ENCODE measurements at places on chromosomes 12 and 14.
A peak's percentile ranks its signal among the peaks of the same experiment; 100 is the strongest.

DNA sequence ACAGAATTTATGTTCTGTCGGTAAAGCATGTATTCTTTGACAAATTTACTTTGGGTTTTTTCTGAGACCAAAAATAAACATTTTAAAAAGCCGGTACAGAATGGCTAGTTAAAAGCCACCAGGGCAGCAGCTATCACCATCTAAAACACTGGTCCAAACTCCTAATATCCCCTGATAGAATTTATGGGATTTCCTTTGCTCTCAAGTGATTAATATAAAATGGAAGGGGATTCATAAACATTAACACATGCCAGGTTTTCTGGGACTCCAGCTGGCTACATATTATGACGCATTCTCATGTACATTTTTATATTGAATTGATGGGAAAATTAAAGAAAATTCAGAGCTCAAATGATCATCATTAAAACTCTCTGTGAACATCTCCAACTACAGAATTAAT lies 640.8 kb downstream of the C12orf50 start:
- DNase-seq = no peak

GRCh38 chr12:104802208-104802607 lies 155.9 kb downstream of the SLC41A2 start:
- DNase-seq = no peak

DNA sequence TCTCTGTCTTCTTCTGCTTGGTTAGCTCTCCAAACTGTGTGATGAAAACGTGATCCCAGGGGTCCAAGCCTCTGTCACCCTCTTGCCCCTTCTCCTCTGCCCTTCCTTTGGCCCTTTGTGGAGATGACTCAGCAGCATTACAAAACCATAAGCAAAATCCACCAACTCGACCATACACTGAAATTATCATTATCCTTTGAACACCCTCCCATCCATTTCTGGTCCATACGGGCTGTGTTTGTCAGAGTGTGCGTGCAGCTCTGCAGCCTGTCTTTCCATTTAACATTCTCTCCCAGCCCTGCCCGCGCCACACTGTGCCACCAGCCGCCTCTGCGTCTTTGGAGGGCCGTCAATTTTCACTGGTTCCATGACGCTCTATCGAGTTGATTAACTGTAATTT lies 69.2 kb downstream of the SLC25A47 start:
- no peak for DNase-seq

DNA sequence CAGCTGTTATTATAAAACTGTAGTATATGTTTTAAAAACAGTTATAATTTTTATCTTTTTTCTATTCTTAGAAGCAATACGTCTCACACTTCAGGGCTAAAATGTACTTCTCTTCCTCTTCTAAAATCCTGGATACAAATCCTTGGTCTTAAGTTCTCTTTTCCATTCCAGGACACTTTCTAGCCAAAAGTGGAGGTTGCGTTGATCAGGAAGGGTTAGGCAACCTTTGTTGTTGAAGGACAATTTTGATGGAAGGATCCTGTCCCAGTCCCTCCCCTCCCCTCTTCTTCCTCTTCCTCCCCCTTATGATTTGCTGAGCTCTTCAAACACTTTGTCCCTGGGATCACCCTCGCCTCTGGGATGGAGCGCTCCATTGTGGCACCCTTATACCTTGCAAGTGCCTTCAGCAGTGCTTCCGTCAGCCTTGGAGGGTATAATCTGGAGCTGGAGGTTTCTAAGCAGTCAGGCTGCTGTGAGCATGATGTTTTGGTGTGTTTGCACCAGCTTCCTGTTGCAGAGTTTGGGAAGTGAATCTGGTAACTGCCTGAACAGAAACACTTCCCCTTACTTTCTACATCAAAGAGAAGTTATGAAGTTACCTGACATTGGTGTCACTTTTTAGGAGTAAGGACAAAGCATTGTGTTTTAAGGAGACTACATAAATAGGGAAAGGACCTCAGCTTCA lies 87.4 kb upstream of the SLC38A2 start:
- no peak for DNase-seq

DNA sequence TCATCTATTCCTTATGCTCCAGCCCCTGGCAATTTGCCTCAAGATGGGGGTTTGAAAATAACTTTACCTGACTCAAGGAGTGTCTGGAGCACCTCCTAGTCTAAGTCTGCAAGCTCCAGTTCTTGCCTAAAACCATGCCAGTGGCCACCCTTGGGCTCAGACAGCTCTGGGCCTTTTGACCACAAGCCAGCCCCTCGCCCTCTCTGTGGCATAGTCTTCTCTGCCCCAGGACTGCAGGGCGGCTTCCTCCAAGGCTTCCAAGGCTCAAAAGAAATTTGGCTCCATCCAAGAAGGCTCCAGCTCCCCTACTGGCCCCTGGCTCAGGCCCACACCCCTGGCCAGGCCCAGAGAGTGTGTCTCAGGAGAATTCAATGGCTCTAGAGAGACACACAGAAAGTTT lies 14.8 kb downstream of the ACVRL1 start:
- DNase-seq = no peak

GRCh38 chr12:110171636-110172035 lies 47.5 kb downstream of the IFT81 start:
- no peak for DNase-seq

DNA sequence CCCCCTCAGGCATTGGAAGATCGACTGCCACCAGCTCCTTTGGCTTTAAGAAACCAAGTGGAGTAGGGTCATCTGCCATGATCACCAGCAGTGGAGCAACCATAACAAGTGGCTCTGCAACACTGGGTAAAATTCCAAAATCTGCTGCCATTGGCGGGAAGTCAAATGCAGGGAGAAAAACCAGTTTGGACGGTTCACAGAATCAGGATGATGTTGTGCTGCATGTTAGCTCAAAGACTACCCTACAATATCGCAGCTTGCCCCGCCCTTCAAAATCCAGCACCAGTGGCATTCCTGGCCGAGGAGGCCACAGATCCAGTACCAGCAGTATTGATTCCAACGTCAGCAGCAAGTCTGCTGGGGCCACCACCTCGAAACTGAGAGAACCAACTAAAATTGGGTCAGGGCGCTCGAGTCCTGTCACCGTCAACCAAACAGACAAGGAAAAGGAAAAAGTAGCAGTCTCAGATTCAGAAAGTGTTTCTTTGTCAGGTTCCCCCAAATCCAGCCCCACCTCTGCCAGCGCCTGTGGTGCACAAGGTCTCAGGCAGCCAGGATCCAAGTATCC lies 288.7 kb downstream of the NAV3 start:
- DNase-seq = no peak

- DNase-seq = no peak
These were observed 65.7 kb downstream of the ASCL4 start for GRCh38 chr12:107840186-107840585.

DNA sequence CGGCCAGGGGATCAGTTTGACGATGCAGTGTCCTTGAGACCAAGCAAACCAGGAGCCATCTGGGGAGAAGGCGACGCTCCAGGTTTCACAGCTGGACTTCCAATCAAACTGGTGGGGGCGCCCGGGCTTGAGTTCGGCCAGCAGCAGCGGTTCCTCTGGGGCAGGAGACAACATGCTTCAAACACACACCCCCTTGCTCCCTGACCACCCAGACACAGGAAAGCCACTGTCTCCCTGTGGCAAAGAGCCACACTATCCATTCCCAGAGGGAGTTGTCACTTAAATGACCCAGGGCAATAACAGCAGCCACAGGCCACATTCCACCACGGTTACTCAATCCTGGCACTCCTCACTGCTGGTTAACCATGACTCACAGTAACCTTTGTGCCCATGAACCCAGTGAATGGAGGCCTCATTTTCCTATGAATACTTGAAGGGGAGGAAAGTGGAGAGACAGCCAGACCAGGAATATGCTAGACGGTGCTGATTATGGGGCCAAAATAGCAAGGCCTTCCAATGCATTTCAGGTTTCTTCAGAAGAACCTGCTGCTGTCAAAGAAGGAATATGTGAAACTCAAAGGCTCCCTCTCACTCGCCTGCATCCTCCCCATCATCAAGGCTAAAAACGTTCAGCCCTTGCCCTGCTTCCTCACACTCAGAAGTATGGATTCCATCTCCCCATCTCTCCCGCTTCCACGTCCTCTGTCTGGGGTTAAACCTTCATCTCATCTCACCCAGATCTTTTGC lies 8.5 kb downstream of the WSB2 start:
- no peak for DNase-seq

GRCh38 chr14:106790189-106791036 lies 1264.0 kb downstream of the TMEM121 start:
- peak; percentile 22 for DNase-seq

DNA sequence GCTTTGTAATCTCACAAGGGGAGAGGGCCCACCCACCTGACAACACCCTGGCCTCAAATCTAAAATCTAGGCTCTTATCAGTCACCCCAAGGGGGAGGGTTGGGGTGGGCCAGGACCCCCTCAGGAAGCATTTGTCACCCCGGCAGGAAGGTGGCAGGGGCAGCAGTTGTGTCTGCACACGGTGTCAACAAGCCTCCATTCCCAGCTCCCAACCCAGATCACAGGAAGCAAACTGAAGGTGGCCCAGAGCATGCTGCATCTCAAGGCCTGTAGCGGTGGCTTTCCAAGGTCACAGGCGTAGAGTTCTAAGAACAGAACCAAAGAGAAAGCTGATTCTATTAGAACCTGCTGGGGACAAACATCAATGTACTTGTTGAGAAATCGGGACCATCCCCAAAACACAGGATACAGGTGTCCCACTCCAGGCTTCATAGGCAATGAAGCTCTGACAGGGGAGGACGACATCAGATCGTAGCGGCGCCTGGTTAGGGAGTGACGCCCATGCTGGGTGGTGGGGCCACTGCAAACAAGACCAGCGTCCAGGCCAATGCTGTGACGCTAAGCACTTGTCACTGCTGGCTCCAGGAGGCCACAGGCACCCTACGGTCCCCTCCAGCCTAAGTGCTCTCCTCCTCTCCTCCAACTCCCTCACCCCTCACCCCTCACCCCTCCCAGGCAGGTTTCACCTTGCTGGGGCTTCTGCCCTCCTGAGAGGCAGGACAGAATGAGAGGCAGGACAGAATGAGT lies 52.9 kb downstream of the CCDC88C start:
- no peak for DNase-seq

DNA sequence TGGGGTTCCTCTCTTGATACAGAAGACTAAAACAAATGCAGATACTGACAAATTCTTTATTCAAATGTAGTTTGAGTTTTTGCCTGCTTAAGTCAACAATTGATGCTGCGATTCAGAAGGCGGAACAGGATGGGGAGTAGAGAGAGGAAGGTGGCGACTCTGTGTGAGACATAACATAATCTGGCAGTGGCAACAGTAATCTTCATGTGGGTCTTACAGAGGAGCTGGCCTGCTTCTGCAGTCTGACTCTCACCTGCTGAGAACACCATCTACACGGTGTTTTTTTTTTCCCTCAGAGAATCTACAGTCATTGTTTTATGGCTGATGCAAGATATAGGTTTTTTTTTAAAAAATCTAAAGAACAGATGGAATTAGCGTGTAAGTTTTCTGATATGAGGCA lies 10.1 kb downstream of the CCDC92 start:
- no peak for DNase-seq

DNA sequence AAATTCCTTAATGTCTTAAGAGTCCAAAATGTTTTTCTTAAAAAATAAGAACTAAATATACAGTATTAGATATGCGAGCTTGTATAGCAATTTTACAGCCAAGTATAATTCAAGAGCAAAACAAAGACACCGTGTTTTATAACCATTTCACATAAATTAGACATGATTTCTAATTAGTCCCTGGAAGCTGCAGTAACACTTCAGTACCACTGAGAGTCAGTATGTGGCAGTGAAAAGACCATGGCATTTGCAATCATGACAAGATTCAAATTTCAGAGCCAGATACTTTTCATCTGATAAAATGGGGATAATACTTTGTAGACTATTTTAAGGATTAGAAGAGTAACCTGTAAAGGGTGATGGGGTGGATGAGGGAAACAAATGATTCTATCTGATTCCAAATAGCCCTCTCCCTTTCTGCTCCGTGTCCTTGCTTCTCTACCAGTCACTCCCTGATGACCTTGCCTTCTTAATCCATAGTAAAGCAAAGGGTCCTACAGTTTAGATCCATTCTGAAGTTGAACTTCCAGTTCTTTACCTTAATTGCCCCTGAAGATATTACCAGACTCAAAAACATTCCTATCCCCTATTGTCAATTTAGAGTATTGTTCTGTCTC lies 145.4 kb upstream of the ABCD2 start:
- no peak for DNase-seq

- DNase-seq = no peak
These were observed 21.8 kb downstream of the IRAK3 start for GRCh38 chr12:66210840-66211239.

- DNase-seq = no peak
These were observed 186.9 kb upstream of the BTG1 start for GRCh38 chr12:92332552-92332951.

- DNase-seq = no peak
These were observed at the start of gene ACIN1 for GRCh38 chr14:23094666-23095195. Gene ACIN1 (minus strand): TSS chr14:23095136. CDS start chr14:23095112, 24 bp downstream.

DNA sequence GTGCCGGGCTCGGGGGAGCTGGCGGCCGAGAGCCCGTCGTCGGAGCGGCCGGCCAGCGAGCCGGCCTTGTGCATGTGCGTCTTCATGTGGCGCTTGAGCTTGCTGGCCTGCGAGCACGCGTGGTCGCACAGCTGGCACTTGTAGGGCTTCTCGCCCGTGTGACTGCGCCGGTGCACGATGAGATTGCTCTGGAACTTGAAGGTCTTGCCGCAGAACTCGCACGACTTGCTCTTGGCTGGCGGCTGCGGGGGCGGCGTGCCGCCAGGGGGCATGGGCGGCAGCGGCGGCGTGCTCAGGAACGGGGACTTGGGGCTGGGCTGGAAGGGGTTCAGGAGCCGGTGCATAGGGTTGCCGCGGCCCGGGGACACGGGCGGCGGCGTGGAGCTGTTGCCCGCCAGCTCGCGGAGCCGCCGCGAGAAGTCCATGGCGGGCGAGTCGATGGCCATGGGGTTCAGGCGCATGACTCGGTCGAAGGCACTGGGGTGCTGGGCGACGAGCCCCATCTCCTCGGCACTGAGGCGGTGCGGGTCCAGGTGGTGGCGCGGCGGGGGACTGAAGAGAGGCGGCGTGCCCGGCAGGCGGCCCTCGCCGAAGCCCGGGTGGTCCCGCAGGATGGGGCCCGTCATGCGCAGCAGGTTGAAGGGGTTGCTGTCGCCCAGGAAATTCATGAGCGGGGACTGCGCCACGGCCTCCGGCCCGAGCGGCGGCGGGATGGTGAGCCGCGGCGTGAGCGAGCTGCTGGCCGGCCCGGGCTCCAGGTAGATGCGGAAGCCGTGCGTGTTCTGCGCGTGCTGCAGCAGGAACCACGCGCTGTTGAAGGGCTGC lies 96.5 kb downstream of the BCL11B start:
- no peak for DNase-seq

- DNase-seq = no peak
These were observed 124.8 kb downstream of the TMTC3 start for GRCh38 chr12:88266806-88267360.

DNA sequence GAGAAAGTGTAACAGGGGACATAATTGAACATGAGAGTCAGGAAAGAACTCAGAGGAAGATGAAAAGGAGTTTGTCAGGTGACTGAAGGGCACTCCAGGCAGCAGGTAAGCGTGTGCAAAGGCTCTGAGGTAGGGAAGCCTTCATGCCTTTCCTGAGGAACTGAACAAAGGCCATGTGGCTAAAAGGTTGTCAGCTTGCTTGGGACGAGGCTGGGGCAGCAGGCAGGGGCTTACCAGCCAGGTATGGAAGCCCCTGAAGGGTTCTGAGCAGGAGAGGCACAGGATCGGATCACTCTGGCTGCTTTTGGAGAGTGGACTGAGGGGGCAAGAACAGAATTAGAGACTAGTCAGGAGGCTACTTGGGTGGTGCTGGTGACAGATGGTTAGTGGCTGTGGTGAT lies 5.2 kb downstream of the LPCAT3 start:
- no peak for DNase-seq

- DNase-seq = no peak
These were observed 173.8 kb upstream of the RGS6 start for GRCh38 chr14:71758229-71758951.

GRCh38 chr14:51619561-51619960 lies 32.1 kb upstream of the FRMD6 start:
- no peak for DNase-seq

GRCh38 chr12:116547955-116548501 lies 11.2 kb upstream of the MAP1LC3B2 start:
- no peak for DNase-seq

Data from WTC11 (cell line).